ENCODE measurements at places on chromosomes 3 and 15. TPM values are rescaled to one million over a fixed set of nuclear protein-coding genes. Genes with fewer than 3 reads are reported as not detected.

DNA sequence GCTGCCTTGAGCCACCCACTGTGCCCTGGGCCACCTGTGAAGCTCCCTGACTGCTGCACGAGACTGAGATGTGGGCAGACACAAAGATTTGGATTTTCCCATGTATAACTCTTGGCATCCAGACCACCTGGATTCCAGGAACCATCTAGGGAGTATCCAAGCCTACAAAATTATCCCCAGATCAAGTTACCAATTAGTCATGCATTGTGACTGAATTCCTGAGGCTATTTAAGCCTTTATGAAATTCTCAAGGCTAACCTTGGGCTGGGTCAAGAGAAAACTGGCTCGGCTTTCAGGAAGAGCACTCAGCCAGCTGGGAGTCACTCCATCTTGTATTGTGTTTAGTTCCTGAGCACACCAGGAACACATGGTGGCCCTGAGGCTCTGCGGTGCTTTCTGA lies 13.3 kb upstream of the ATP13A5 start:
- no peak for DNase-seq

DNA sequence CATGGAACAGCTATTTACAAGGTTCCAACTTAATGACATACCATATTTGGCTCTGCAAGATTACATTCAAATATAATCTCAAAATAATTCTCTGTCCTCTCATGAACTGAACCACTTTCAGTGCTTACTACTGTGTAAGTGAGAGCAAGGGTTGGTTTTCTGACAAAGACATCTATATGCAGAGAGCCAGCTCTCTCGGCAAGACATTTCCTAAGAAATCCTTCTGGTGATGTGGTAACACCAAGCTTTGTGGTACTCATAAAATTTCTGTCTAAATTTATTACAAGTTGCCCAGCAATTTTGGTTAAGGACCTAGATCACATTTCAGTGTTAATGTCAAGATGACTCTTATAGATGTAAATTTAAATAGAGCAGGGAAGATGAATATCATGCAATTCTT lies 184.9 kb downstream of the GAP43 start:
- DNase-seq, result no peak

- no peak for DNase-seq
Measured at GRCh38 chr3:167976516-167977361, 119.0 kb downstream of the GOLIM4 start.

- DNase-seq, result no peak
Measured at GRCh38 chr3:7841451-7841850, 660.2 kb upstream of the LMCD1 start.

DNA sequence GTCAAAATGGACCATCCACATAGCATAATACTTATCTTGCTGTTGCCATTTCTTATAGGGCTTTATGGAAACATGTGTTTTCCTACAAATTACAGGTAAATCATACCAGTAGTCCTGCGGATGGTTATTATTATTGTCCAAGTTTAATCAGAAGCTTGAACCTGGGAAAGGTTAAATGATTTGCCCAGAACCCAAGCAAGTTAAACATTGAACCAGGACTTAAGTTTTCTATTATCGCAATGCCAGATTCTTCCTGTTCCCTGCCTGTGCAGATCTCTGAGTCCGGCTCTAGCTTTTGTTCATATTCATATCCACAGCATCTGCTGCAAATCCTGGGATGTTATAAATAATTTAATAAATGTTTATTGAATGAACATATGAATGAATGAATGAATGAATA lies 12.5 kb downstream of the LPP start:
- DNase-seq, result no peak

- DNase-seq, result peak; percentile 19
Measured at GRCh38 chr3:69200384-69201068, 78.1 kb upstream of the LMOD3 start.

GRCh38 chr3:8864402-8865350 lies 95.3 kb upstream of the OXTR start:
- DNase-seq, result no peak

DNA sequence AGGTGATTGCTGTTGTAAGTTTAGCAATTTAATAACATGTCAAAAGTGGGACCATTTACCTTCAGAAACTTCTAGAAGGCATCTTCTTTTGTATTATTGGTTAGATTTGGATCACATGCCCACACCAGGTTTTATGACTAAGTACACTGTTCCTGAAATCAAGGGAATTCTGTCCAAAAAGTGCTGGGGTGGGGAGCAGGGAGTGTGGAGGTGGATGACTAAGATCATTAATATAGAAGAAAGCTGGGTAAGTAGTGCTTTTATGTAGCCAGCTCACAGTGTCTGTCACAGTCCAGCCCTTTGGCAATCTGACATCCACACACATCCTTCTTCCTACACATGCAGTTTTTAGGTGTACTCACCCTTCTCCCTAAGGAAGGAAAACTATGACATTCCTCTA lies 120.0 kb downstream of the TMCO5A start:
- DNase-seq, result peak; percentile 81

GRCh38 chr15:35007397-35007796 lies 19.3 kb upstream of the ZNF770 start:
- DNase-seq, result no peak

DNA sequence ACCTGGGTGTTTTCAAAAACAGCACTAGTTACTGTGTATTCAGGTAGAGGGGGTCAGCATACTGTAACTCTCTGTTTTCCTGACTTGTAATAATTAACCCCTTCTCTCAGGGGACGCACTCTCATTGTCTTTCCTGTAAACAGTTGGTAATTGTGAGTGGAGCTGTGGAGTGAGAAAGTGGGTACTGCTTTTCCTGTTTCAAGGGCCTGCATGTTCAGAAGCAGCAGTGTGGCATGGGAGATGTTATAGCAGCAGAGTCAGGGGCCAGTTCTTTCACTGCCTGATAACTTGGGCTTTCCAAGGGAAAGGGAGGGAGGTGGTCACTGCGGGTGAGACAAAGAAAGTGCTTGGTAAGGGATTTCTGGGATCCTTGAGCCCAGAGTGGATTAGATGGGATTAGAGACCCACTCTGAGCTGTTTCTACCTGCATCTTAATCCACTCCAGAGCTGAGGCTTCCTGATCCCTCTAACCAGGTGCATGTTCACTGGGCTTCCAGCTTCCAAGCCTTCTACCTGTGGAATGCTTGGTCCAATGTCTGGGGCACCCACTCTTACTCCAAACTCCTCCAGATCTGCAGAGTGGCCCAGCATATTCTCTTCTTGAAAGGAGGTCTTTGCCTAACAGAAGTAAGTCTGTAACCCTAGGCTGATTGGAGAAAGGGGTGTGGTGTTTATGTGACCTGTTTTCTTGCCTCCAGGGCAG lies 105.2 kb downstream of the RPLP1 start:
- no peak for DNase-seq

DNA sequence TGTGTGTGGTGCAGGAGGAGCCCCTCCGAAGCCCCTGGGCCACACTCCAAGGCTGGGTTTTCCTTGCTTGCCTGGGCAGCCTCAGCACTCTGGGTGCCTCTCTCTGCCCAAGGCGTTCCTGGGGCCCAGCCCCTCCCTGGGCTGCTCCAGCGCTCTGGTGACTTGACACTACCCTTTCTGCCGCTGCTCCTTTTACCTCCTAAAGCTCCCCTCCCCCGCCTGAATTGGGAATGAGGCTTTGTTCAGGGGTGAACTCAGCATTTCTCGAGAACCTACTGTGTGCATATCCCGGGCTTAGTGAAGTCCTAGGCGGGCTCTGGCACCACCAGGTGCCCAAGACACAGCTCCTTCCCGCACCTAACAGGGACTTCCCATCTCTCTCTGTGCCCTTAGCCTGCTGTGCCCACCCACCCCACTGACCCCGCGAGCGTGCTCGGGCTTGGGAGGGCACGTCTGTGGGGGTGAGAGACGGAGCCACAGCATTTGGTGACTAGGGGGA lies 1.2 kb upstream of the BAHD1 start:
- DNase-seq, result no peak

- no peak for DNase-seq
Measured at GRCh38 chr3:140358686-140359085, 319.2 kb upstream of the TRIM42 start.

DNA sequence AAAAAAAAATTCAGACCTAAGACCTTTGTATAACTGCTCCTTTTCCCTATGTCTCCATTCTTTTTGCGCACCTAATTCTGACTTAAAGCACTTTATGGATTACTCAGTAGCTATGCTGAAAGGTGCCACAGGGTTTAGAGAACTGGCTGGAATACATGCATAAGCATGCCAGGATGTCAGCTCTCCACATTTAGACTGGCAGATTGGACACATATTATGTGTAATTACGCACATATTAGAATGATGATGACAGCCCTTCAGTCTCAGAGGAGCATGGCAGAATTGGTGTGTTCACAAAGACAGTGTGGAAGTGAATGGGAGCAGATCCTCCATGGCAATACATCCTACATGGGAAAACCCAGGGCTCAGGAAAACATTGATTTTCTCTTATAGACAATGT lies 108.1 kb upstream of the LSAMP start:
- no peak for DNase-seq

- DNase-seq, result no peak
Measured at GRCh38 chr15:35705030-35705883, 159.3 kb upstream of the DPH6 start.

- DNase-seq, result no peak
Measured at GRCh38 chr15:84844964-84845363, 27.8 kb downstream of the ALPK3 start.

DNA sequence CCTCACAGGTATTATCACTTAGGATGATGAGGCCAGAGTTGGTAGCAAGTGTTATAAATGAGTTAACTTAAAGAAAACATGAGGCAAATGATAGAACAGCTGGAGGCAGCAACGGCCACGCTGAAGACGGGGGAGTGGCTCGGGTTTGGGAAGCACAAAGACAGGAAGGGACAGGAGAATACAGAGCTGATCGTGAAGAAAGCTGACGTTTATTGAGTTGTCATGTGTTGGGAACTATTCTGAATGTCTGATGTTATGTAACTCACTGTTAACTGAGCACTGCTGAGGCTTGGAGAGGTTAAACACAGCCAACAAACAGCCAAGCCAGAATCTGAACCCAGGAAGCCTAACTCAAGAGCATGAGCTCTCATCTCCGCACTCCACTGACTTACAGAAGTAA lies 42.3 kb downstream of the FGD5 start:
- no peak for DNase-seq

DNA sequence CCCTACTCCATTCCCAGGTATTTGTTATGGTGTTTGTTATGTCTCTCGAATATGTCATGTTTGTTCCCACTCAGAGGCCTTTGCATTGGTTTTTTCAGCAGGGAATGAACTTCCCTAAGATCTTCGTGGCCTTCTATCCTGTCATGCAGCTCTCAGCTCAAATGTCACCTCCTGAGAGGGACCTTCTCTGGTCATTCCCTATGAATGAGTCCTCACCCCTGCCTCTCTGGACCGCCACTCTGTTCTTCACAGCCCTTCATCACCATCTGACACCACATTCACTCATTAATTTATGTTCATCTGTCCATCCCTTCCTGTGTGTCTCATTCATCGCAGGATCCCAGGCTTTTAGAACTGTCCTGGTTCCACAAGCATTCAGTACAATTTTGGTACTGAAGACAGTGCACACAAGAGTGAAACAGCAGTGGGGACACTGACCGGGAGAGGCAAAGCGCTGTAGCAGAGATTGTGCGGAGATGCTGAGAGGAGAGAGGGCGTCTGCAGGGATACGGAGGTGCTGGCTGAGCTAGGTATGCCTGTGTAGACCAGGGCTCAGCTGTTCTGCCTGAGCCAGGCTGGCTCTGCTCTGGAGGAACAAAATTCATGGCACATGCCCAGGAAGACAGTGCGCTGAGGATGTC lies 132.3 kb downstream of the CHCHD6 start:
- DNase-seq, result no peak

DNA sequence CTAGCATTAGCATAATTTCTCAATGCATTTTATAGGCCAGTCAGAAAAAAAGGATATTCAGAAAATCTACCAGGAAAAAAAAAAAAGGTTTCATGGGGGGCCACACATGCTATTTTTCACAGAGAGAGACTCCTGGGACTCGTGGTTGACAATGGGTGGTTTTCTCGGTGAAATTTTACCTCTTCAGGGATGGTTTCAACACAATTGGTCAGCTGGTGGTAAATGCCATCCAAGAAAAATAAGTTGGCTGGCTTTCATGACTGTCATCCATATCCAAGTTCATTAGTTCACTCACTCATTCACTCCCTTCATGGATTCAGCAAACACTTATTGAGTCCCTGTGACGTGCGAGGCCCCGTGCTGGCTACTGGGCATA lies 217.3 kb downstream of the SHQ1 start:
- DNase-seq, result no peak

DNA sequence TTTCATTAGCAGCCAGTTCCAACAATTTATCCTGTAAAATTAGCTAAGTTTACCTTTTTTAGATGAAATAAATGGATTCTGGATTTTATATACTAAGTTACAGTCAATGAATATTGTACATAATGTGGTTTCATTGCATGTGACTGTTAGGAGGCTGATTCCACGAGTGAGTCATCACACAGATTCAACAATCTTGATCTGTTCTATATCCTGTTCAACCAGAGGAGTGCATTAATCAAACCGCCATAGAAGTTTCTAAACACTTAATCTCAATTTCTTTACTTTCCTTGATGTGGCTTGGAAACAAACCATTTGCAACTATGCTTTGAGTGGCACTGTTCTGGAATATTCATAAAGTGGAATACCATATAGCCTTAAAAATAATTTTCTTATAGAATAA lies 15.3 kb downstream of the DNAJC13 start:
- peak; percentile 93 for DNase-seq

- no peak for DNase-seq
Measured at GRCh38 chr3:169203631-169204550, 459.6 kb downstream of the MECOM start.

GRCh38 chr15:68525815-68526214 lies 53.0 kb upstream of the CORO2B start:
- DNase-seq, result no peak

DNA sequence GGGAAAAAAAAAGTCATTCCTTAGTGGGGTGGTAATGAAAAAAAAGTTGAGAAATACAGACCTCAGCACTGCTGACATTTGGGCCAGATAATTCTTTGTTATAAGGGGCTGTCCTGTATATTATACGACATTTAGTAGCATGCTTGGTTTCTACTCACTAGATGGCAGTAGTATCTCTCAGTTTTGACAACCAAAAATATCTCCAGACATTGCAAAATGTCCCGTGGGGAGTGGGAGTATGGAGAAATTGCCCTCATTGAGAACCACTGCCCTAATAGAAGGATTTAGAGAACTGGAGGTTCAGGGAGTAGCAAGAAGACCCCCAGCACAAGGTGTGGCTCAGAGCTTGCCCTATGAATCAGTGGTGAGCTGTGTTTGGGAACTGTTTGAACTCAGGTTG lies 28.6 kb upstream of the TEX264 start:
- peak; percentile 3 for DNase-seq

Gene SLC22A14
- not detected for total RNA-seq

Gene TICRR
- 3.0 TPM for total RNA-seq

Gene GPR62
- not detected for total RNA-seq

Gene STRIT1
- not detected for total RNA-seq

Gene LSAMP
- 8.1 TPM for total RNA-seq

Gene OR5K4
- total RNA-seq, result not detected

Gene EPHA6
- not detected for total RNA-seq

Gene MST1R
- total RNA-seq, result not detected

Gene ZNF774
- total RNA-seq, result 1.1 TPM

Gene GPR156
- 0.28 TPM for total RNA-seq

Gene PAK6
- not detected for total RNA-seq

Gene TRPM1
- 0.28 TPM for total RNA-seq

Gene TBC1D5
- 57.0 TPM for total RNA-seq

Gene LYZL4
- total RNA-seq, result not detected

Measured in IMR-90 (cell line).